ENCODE measurements at places on chromosomes 1 and 21.
A peak's percentile ranks its signal among the peaks of the same experiment; 100 is the strongest.

DNA sequence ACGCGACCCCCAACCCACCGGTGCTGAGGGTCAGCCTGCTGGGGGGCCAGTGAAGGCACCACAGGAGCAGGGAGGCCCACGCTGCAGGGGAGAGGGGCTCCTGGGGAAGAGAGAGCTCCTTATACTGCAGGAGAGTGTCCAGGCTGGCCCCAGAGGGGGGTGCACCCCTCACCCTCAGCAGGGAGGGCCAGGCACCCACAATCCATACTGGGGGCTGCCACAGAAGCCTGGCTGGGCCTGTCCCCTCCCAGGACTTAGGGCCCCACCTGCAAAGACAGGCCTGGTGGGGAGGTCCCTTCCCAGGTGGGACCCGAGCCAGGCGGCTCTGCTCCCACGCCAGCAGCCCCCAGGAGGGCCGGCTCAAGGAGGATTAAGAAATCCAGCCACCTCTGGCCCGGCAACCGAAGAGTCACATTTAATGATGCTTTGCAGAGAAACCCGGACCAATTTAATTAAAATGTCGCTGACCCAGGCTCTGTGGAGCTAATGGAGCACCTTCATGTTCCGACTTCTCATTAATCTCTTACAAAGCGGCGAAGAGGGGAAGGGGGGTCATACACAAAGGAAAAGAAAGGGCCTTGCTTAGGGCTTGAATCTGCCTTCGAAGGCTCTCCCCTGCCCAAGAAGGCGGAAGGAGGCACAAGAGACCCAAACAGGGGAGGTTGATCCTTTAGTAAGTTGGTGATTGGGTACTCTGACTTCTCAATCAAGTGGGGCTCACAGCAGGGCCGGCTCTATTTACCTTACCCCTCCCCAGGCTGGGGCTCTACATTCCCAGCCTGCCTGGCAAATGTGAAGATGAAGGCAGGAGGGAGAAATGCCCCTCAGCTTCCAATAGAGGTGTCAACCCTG is 25.0 kb downstream of the WNT9A start:
- no peak for DNase-seq

DNA sequence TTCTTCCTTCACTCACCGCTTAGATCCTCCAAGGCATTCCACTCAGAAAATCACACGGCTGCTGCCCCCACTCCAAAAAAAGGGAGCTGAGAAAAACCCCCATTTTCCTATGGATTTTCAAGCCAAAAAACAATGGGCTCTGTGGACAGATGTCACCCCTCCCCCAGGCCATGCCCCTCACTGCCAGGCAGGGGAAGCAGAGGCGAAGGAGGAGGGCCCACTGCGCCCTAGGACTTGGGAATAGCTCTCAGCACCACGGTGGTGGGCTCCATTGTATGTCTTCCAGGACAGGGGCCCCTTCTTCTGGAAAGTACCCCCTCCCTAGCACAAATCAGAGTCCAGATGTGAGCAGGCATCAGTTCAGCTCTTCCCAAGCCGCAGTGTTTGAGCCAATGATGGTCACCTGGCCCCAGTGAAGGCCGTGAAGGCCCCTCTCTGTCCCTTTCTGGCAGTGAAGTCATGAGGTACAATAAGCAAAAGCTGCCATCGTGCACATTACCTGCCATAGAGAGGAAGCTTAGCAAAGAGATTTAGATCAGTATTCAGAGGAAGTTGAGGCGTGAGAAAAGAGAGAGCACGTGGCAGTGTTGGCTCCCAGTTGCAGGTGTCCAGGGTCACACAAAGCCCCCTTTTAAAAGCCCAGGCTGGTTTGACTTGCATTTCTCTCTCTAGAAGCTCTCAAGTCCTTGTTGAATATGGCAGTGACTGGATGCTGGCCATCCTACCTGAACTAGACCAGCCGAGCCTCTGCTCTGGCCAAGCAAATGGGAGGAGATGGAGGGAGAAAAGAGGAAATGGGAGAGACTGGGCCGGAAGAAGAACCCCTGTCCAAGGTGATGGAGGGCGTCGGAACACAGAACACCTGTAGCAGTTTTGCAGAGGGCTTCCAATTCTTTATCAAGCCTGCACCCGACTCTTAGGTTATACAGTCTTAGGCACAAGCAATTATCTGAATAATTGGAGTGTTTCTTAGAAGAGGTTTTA is 149.0 kb downstream of the TOMM20 start:
- no peak for DNase-seq

DNA sequence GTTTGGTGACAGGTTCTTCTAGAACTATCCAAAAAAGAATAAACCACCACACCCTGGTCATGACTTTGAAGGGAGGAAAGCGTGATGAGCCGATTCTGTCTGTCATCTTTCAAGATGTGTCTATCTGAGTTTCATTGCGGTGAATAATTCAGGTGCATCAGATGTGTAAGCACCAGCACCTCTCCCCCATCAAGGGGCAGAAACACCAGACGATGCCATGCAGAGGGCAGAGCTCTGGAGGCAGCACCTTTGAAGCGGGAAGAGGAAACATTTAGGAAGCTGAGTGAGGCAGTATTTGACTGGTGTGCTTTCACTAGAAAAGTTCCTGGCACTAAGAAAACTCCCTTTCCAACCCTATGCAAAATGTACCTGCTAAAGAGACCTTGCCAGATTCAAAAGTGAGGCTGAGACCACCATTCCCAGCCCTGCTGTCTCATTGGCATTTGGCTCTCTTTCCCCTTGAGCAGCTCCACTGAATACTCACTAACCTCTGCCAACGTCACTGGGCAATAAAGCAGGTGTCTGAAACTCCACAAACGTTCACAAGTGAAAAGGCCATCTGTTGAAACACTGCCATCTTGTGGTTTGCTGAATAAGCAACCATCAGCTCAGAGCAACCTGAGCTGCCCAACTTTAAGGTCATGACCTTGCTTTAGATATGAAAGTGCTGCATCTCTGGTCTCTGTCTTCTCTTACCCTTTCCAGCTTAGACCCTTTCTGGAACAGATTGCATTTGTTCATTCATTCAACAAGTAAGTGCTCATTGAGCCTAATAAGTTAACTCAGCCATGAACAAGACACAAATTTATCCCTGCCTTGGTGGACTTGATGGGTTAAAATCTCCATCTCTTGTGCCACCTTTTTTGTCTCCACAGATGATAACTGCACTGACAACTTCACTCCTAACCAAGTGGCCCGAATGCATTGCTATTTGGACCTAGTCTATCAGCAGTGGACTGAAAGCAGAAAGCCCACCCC is 228.6 kb downstream of the PAPPA2 start:
- no peak for DNase-seq

DNA sequence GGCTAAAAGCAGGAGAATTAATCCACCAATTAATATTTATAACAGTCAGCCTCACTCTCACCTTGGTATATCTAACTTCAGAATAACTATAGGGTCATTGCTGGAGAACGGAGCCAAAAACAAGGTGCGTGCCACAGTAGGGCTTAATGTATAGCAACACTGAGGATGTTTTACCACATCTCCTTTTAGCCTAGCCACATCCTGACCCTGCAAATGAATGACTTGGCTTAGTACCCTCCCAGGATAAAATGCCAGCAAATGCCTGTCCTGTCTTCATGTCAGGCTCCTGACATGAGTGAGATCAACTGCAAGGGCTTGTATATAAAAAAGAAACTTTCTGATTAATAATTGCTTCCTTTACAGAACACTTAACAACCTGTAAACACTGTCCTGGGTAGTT is 2.7 kb upstream of the CDC42BPA start:
- no peak for DNase-seq

DNA sequence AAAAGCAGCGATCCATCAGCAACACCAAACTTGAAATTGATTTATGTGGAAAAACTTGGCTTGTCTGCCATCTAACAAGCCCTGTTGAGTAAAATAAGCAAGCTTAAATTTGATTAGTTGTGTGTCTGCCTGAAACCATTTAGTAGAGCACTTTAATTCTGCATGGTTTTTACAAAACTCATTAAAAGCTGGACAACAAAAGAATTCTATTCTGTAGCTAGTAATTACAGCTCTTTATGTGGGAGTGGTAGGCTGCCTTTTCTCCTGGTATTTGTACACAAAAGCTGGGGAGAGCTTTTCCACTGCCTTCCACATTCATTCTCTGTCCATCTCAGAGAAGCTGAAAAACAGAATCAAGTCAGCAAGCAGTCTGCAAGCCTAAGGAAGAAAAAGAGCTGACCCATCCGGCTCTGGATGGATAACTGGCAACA is 1.7 kb downstream of the ETS2 start:
- no peak for DNase-seq

- DNase-seq, result peak; percentile 74
Observed at GRCh38 chr1:203117611-203118575, 9.6 kb upstream of the ADORA1 start.

- no peak for DNase-seq
Observed at GRCh38 chr1:116152950-116153691, 41.9 kb downstream of the MAB21L3 start.

DNA sequence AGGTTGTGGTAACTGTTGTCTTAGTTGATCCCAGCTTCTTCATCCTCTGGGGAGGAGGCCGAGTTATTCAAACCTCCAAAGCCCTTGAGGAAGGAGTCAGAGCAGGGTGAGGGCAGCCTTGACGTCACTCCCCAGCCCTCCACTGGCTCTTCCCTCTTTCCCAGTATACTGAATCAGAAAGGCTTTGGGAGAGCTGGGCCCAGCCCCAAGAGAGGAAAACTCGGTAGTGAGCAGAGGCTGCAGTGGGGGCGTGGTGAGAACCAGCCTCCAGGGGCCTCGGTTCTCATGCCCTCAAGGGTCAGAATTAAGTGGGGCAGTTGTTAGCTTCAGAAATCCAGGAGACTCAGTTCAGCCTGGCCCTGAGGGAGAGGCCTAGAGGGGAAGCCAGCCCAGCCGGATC is 1.8 kb upstream of the GJA4 start:
- DNase-seq, result peak; percentile 64

DNA sequence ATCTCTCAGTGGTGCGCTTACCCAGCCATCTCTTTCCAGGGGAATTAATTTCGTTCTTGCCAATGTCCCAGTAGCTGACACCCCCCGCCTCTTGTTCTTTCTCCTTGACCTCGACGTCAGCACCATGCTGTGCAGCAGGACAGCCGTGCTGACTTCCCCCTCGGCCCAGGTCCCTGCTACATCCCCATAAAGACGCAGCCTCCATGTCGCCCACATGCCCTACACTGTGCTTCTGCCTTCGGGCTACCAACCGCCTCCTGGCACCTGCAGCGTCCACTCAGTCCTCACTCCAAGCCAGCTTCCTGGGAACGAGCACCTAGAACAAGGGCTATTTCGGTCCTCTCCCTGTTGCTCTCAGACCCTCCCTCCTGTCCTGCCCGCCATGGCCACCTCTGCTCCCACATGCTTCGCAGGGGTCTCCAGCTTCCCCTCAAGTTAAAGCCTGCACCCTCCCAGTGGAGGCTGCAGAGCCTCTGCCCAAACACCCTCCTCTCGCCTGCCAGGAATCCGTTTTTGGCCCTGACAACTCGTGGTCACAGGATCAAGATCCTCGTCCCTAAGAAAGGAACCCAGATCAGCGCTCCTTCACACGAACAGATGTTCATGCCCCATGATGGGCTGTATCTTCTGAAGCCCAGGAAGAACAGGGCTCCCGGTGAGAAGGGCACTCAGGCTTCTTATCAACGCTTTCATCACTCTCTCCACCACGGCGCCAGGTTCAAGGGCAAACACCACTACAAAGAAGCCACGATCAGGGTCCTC is 109.7 kb downstream of the NPHP4 start:
- DNase-seq, result no peak

- DNase-seq, result peak; percentile 71
Observed at GRCh38 chr1:10494754-10495474, 20.2 kb downstream of the PEX14 start.

GRCh38 chr1:234398849-234399381 is 25.7 kb downstream of the COA6 start:
- no peak for DNase-seq

- no peak for DNase-seq
Observed at GRCh38 chr1:89672489-89673183, 39.7 kb downstream of the LRRC8C start.

DNA sequence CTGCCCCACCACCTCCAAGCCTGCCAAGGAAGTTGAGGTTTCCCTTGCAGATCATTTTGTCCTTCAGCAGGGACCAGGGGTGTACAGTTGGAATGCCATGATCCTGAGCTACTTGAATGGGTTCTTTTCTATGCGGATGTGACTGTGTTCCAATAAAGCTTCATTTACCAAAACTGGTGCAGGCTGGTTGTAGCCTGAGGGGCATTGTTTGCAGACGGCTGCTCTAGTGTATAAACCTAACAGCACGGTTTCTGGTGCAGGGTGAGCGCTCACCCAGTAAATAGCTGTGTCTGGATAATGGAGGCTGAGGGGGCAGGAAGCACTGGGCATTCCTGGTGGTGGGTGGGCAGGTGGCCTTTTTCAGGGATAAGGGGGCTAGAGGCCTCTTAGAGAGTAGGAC is 72.7 kb upstream of the ACTL8 start:
- DNase-seq, result no peak

- no peak for DNase-seq
Observed at GRCh38 chr1:93904228-93904627, 5.0 kb downstream of the GCLM start.
